EH (cell line): ENCODE measurements at places on chromosomes 7 and 10.

- no peak for DNase-seq
Measured at GRCh38 chr7:23468526-23469149, 1.7 kb downstream of the IGF2BP3 start.

DNA sequence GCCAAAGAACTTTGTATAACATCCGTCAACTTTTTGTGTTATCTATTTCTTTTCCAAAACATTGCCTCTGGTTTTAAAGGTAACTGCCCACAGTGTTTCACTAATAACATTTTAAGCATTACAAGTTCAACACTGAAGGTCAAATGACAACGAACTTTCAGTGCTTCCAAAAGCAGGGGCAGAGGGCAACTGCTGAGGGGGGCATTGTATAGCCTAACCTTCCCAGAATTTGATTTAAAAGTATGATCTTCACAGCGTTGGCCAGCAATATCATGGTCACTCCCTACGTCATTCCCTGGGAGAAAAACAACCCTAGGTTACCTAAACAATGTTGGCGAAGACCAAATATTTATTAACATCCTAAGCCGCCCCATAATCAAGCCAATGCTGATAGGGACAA is 2.5 kb upstream of the GOT1 start:
- DNase-seq = no peak

DNA sequence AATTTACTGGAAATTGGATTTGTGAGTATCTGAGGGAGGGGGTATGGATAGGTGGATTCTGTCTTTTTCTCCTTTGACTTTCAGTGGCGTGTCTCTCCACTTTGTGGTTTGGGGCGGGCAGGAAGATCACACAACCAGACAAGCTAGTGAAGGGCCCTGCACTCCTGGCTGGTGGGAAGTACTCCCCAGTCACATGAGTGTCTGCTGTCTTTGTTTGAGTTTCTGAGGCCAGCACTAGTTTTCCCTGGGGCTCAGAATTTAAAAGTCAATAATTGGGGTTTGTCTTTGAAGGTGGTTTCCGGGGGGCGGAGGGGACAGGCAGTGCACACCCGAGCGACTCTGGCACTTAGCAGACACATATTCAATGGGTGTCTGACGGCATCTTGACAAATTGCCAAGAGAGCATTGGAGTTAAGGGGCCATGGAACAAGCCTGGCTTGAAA is 120.1 kb downstream of the WDFY4 start:
- DNase-seq = no peak

- no peak for DNase-seq
Measured at GRCh38 chr7:78720066-78720465, 733.4 kb downstream of the MAGI2 start.

DNA sequence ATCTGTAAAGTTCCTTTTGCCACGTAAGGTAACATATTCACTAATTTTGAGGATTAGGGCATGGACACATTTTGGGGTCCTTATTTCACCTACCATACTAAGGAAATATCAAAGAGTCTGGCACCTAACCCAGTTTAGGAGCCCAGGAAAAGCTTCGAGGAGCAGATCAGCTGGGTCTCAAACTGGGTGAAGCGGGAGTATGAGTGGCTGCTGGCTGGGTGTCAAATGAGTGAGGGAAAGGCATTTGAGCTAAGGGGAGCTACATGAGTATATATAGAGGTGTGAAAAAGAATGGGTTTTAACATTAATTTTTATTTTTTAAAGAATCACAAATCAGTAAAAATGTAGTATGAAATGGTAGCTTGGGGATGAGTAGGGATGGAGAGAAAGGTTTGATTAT is 71.3 kb downstream of the MCU start:
- no peak for DNase-seq

GRCh38 chr7:469563-469961 is 50.1 kb downstream of the PDGFA start:
- DNase-seq = no peak

GRCh38 chr10:99161165-99161564 is 74.5 kb downstream of the HPSE2 start:
- no peak for DNase-seq

GRCh38 chr10:132624061-132624846 is 86.7 kb downstream of the INPP5A start:
- no peak for DNase-seq

DNA sequence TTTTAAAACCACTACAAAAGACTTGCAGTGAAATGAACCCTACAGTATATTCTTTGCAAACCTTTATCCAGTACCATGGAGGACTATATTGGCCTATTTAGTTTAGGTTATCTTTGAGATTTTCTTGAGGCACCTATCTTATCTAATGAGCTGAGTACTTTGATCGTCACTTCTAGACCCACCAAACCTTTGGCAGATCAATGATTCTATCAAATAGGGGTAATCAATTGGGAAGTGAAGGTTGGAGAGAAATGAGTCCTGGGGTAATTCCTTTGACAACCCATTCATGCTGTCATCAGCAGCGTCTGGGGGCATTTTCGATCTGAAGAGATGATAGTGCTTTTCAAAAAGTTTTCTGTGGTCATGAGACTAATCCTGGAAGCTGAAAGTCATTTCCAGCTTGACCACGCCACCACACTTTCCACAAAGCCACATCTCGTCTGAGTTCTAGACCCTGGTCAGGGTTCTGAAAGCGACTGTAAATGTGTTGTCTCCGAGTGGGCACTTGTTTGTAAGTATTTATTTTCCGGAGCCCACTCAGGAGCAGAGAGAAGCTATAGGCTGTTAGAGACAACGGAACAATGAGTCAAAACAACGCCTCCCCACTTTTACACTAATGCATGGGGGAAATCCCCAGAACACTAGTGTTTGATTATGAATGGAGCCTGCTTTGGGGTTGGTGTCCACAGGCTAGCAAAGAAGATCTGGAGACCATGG is 4.8 kb downstream of the EGR2 start:
- DNase-seq = no peak

- DNase-seq = peak; percentile 71
Measured at GRCh38 chr7:22587322-22587721, 87.3 kb upstream of the STEAP1B start.

- no peak for DNase-seq
Measured at GRCh38 chr10:123970207-123970926, 78.8 kb upstream of the CPXM2 start.

GRCh38 chr7:54860003-54860775 is 101.2 kb upstream of the SEC61G start:
- DNase-seq = peak; percentile 48

DNA sequence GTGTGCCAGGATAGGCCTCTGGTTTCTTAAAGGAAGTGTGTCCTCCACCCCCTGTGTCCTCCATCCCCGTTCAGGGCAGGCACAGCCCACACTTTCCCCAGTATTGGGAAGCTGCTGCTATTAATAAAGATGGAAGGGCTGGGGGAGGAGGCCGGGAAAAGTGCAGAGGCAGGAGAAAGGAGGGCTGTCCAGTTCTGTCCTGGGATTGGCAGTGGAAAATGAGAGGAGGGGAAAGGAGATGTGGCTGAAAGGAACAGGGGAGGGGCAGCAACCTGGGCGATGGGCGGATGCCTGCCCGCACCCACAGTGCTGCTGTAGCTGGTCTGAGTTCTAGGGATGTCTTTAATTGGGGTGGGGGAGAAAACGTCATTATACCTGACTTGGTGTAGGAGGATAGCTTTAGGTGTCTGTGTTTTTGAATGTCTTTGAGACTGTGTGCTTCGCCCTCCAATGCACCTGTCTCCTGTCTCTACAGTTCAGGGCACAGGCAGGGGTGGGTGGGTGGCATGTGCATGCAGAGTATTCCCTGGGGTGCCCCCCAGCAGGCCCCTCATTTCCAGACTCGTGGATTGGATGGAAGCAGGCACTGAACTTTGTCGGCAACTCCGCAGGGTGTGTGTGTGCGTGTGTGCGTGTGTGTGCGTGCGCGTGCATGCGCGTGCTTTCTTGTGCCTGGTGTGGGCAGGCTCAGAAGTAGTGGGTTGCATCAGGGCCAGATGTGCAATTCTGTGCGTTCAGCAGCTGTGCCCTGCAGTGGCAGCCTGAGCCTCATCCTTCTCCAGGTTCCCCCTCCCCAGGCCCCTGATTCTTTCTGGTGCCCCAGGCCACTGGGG is 2.5 kb downstream of the TRIM8 start:
- no peak for DNase-seq

GRCh38 chr10:63901228-63901627 is 380.0 kb downstream of the REEP3 start:
- no peak for DNase-seq

DNA sequence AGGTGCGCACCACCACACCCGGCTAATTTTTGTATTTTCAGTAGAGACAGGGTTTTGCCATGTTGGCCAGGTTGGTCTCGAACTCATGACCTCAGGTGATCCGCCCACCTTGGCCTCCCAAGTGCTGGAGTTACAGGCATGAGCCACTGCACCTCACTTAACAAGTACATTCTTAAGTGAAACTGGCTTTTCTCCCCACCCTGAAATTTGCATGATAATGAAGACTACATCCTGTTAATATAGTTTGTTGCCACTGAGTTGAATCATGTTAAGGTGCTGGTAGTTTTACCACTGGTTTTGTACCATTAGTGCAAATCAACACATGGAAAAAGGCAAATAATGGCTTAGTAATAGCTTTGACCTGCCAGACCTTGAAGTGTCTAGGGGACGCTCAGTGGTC is 62.2 kb downstream of the MPLKIP start:
- no peak for DNase-seq

GRCh38 chr10:9299966-9300365 is 1245.5 kb downstream of the GATA3 start:
- DNase-seq = no peak

DNA sequence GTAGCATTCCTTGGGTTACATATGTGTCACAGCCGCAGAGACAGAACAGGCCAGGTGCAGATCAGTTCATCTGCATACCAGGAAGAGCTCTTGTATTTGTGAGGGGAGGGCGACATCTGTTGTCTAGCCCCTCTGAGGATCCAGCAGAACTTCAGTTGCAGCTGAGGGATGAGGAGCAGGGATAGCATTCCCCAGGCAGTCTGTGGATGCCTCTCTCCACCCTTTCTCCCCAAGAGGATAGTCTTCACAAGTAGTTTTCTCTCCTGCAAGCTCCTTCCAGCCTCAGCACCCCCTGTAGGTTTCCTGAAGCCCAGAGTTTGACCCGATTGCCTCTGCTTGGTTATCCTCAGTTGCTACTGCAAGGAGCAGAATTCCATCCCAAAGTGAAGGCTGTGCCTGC is 2.6 kb downstream of the SCD start:
- DNase-seq = no peak

DNA sequence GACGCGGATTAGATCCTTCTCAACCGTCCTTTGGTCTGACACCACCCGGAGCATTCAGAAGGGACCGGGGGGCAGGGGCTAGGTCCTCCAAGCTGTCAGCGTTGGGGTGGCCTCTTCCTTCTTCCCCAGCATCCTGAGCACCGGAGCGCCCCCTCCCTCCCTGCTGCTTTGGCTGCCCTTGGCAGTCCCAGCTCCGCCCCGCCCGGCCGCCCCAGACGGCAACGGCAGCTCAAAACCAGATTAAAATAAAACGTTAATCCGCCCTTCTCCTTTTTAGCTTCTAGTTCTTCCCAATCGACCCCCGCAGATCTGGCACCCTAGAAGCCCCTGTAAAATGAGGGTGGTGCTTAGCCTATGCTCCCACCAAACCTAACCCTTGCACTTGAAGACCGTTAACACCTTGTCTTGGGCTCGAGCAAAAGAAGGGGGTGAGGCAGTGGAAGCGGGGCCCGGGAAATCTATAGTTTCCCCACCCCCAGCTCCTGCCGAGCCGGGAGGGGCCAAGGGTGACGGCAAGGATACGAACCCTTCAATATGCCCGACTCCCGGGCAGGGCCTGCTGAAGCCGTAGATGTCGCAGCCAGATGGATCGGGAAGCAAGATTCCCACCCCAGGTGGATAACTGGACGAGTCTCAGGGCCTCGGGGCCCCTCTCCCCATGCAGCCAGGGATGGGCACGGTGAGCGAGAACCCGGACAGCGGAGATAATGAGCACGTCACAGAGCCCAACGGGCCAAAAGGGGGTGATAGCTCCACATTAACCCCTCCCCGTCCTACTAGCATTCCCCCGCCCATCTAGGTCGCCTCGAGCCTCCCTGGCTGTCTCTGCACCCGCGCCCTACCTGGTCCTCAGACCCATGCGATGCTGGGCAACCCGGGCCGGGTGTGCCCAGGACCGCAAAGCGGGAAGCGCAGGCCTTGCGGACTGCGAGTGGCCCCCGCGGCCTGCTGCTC is 169.7 kb downstream of the NRF1 start:
- DNase-seq = no peak

DNA sequence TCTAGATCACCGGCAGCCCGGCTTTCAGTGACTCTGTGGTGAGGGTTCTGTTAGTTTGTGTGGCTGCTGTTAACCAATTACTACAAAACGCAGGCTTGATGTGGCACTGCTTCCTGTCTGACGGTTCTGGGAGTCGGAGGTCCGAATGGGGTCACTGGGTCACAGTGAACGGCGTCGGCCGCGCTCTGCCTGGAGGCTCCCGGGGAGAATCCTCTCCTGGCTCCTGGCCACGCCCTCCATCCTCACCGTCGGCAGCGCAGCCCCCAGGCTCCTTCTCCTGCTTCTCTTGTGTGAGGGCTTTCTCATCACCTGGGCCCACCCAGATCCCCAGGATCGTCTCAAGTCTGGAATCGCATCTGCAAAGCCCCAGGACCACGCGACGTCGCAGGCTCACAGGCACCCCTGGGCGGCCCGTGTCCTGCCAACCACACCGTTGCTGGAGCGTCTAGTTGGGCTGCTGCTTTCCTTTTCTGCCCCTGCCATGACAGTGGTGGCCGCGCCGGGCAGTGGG is 31.8 kb upstream of the NKX6-2 start:
- DNase-seq = no peak

DNA sequence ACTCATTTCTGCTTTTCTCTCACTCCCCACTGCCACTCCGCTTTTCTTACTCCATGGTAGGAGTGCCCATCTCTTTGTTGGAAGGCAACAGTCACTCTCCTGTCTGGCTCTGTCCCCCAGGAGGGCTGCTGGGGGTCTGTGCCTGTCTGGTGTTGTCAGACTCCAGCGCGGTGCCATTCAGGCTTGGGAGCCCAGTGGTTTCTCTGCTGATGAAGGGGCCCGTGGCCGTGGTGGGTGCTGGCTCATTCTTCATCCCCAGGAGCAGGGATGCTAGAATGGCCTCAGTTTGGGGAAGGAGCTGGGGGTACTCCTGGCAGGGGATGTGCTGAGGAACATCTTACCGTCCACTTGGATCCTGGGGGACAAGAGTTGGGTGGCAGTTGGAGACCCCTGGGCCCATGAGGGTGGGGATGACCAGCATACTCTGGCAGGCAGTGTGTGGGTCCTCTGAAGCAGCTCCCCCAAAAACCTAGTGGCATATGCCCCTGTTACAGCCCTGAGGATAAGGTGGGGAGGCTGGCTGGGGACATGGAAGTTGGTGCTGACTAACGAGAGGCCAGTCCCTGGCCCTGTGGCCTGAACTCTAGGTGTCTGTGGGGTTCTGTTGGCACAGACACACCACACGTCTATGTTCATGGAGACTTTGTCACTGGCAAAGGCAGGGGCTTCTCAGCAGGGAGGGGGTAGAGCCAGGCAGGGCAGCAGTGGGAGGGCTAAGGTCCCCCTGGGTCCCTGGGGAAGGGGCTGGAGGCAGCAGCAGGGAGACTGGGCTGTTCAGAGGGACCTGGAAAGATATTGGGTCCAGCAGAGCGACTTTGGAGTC is 102.8 kb upstream of the RET start:
- no peak for DNase-seq
